ENCODE measurements at places on chromosomes 3 and 15.

DNA sequence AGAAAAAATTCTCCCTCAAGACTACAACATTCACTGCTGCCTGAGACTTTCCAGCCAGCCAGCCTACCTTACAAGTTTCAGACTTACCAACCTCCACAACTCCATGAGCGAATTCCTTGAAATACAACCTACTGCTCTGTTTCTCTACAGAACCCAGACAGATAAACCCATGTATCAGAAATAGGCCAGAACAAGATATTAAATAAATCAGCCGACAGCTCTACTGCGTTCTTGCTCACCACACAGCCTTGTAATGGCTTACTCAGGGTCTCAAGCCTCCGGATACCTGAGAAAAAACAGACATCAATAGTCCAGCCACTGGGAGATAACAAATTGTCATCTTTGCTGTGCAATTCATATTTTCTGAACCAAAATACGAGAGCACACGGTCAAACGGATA is 43.6 kb upstream of the LIPC start:
- DNase-seq: no peak

- peak; percentile 16 for DNase-seq
Observed at GRCh38 chr3:5787861-5788488, 600.5 kb downstream of the EDEM1 start.

DNA sequence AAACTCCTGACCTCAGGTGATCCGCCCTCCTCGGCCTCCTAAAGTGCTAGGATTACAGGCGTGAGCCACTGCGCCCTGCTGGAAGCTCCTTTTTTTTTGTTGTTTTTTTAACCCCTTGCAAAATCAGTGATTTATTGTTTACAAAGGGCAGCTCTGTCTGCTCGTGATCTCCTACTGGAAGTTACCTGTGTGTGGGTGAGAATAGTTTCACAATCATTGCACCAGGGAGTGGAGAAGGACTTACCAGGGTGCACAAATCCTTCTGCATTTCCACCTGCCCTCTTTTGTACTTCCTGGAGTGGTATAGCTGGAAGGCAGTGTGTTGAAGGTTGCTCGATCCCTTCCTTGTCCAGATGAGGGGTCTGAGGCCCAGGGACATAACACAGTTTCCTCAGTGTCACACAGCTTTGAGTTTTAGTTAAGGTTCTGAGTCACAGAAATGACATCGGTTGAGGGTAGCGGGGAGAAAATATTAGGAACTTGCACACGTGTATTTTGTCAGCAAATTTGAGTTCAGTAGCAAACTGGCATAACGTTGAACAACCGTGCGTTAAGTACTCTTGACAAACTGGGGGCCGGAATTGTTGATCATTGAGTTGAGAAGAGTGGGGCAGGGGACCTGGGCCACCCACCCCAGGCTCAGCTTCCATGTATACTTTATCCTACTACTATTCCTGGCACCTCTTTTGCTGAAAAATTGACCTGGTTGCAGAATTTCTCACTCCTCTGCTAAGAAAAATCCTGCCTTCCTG is 11.3 kb upstream of the TRAK1 start:
- peak; percentile 91 for DNase-seq

- peak; percentile 85 for DNase-seq
Observed at GRCh38 chr15:65902373-65902772, 33.1 kb downstream of the RAB11A start.

DNA sequence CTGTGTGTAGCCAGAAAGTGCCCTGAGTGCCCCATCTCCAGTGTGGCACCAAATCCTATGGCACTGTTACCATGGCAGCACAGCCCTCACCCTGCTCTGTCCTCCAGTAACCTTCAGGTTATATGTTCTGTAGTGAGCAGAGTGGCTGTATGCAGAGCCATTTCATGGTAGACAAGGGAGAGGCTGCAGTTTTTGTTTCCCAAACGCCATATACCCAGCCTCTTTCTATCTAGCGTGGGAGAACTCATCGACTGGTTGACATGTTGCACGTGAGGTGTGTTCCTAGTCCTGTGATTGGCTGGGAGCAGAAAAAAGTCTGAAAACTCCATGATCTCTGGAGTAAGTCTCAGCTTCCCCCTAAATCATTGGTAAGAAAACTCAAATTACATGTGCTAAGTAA is 2.0 kb downstream of the SIDT1 start:
- no peak for DNase-seq

DNA sequence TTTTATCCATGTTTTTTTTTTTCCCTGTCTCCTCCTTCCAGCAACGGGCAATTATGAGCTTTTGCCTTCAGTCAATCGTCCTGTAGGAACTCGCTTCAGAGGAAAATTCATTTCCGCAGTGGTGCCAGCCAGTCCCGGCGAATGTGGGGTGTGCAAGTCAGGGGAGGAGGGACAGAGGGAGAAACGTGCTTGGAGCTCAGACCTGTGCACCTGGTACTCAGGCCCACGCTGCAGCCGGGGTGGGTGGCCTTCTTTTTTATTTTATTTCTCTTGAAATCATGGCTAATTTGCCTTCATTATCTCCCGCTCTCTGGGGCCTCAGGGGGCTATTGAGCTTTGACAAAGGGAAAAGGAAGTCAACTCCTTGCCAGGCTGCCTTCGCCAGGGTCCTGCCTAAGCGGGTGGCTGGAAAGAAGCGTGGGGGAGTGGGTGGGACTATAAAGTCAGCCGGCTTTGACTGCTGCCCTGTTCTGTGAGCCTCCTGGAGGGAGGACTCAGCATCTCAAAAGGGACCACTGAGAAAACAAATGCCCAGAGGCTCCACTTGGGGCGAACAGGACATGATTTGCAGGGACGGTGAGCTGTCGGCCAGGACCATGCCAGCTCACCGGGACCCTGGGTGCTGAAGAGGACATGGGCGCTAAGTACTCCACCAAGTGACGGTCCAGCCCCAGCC is 5.5 kb downstream of the GRIP2 start:
- DNase-seq: no peak

DNA sequence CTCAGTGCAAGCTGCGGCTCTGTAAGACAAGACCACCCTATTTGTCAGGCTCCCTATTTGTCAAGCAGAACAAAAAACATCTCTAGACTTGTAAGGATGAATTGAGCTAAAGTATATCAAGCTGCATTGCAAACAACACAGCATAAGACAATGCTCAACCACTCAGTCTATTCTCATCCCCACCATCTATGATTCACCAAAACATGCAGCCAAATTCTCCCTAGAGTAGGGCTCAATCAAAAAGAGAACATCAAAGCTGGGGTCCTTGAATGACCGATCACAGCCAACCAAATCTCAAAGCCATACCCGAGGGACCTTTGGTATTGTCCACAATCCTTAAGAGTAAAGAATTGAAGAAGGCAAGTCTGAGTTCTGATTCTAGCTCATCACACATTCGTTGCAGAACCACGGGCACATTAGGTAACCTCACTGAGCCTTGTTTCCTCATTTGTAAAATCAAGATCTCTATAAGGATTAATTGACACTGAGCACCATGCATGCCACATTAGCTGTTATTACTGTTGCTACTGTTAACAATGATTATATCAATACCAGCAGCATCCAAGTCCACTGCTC is 31.2 kb downstream of the RFTN1 start:
- no peak for DNase-seq

DNA sequence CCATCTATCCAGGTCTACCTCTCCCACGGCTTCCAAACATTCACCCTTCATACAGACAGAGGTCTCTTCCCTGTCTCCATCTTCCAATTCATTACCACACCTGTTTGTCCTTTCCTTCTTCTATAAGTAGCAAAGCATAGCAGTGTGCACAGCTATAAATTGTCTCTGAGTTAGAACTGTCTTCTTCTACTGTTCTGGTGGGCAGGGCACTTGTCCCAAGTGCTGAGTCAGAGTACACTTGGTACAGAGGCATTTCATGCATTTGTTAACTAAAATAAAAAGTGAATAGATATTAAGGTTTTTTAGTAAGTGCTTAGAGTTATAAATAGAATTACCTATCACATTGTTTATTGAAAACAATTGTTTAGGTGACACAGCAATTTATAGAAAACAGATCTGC is 150.1 kb upstream of the CCDC54 start:
- no peak for DNase-seq

DNA sequence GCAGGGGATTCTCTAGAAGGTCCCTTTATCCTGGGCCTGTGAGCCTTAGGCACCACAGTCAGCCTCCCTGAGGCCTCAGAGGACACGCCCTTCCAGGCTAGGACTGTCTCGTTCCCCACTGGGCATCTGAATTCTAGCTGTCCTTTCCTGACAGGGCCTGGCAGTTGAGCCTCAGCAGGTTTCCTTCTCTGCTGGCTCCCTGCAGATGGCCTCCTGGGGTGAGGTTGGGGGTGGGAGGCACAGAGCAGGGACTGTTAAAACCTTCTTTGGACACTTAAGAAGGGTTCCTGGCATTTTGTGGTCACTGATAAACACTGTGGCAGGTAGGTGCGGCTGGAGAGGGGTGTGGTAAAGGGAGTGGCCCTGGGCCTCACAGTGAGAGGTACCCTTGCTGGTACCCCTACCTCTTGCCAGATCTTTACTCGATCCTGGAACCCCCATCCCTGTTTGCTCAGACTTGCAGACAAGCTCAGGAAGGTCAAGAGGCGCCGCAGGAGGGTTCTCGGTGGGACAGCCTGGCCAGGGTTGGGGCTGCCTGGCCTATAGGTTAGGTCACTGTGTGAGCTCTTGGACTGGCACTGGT is 8.5 kb downstream of the CLK3 start:
- no peak for DNase-seq

GRCh38 chr15:97729270-97729669 is 231.2 kb upstream of the ARRDC4 start:
- no peak for DNase-seq

DNA sequence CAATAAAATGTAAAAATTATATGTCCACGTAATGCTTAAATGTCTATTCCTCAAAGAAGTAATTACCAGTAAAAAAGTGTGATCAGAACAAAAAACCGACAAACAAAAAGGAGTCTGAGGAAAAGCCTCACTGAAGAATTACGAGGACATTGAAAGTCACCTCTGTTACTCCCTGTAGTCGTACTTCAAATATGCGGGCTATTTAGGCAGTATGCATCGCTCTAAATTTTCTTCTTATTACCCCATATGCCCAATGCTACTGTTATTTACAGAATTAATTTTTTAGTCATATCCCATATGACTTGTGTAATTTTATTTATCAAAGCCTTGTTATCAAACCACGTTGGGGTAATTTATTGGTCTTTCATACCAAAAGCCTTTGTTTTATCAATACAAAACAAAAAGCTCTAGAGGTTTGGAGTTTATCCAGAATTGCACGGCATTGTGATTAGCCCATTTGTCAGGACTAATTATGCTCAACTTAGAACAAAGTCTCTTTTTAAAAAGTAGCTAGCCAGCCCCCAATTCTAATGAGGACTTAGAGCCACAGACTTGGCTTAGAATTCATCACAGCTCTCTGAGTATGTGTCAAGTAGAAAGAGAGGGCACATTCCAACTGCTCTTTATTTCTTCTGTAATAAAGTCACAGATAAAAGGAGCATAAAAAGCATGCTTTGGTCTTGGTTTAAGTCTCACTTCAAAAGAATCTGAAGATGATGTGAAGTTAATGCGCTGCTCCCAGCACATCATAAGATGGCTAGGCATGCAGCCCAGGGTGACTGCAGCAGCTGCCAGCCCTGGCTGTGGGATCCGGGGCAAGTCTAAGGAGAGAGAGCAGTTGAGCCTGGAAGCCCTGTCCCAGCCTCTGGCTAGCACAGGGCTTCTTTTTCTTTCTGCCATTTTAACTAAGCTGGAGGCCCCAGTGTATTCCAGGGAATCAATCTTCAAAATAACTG is 521.0 kb downstream of the GABRG3 start:
- DNase-seq: no peak

DNA sequence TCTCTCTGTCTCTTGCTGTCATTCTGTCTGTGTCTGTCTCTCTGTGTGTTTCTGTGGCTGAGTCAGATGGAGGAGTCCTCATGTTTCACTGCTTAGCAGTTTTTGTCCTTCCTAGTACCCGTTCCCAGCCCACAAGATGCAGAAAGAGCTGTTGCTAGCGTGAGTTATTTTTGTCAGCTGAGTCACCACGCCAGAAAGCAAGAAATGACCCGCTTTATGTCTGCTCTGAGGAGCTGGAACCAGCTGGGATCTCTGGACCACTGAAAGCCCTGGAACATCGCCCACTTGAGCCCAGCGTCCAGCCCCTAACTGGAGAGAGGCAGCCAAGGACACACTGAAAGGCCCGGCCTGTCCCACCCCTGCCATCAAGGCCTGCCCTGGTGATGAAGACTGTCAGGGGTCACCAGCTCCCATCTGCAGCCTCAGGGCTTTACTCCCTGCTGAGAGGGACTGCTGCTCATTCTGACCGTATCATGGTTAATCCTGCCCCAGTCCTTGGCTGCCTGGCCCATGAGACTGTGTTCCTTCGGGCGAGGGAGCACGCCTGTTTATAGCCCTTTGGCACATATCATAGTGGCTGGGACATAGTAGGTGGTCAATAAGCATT is 101.7 kb upstream of the TPM1 start:
- DNase-seq: peak; percentile 90

GRCh38 chr3:191958980-191959671 is 498.2 kb downstream of the PYDC2 start:
- DNase-seq: no peak

- no peak for DNase-seq
Observed at GRCh38 chr3:159843840-159844730, 144.6 kb upstream of the IL12A start.

DNA sequence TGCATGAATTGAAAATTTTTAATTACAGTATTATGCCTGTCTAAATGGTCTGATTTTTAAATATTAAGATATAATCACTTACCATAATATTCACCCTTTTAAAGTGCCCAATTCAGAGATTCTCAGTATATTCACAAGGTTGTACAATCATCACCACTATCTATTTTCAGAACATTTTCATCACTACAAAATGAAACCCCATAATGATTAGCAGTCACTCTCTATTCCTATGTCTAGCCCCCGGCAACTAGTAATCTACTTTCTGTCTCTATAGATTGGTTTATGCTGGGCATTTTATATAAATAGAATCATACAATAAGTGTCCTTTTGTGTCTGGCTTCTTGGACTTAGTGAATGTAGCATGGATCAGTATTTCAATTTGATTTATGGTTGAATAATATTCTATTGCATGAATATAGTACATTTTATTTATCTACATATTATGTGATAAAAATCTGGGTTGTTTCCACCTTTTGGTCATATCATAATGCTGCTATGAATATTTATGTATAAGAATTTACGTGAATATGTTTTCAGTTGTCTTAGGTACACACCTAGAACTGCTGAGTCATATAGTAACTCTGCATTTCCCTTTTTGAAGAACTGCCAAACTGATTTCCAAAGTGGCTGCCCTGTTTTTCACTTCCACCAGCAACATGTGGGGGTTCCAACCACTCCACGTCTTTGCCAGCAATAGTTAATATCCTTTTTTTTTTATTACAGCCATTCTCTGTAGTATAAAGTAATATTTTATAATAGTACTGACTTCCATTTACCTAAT is 485.7 kb upstream of the ZNF385D start:
- peak; percentile 58 for DNase-seq

Measured in MCF 10A (cell line).